ENCODE measurements at places on chromosomes 12 and 14.

DNA sequence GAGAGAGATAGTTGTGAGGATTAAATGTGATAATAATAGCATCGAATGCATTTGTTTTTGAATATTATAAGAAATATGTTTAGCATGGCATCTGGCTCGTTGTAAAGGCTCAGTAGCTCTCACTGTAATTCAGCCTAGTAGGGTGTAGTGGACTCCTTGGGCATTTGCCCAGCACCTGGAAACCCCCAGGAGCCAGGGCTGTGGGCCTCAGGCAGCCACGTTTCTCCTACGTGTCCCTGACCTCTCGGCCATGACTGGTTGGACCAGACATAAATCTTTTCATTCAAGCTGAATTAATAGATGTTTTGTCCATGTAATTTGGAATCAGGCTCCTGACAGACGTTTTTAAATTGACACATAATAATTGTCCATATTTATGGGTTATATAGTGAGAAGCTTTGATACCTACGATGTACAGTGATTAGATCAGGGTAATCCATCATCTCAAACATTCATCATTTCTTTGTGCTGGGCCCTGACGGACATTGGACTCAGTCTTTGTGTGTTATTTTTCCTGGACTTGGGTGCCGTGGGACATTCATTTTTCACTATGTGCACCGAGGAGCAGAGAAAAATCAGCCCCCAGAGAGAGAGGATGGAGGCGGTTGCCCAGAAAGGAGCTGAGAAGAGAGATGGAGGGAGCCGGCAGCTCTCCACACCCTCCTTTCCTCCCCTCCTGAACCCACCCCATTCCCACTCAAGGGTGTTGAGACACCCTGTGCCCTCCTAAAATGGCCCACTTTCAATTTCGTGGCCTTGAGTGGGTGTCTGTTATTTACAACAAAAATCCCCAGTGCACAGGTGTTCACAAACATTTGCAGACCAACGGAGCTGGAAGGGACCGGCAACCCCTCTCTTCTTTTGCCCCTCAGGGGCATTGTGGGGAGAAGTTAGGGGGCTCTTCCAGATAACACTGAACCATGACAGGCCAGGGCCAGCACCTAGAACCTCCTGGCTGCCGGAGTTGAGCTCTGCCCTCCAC, 296.4 kb downstream of the DPF3 start:
- DNase-seq, result no peak

DNA sequence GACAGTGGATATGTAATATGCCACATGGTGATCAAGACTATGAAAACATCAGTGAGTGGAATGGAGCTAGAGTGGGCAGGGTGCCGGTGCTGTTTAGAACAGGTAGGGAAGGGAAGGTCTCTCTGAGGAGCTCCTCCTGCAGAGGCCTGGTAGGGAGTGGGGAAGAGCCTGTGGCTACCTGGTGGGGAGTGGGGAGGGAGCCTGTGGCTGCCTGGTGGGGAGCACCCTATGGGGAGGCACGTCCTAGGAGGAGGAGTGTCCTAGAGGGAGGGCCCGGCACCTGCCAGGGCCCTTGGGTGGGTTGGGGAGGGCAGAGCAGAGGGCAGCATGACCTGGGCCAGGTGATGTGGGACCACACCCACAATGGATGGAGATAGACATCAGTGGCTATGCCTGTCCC, 122.6 kb downstream of the ADGRD1 start:
- DNase-seq, result no peak

- peak; percentile 96 for DNase-seq
Observed at GRCh38 chr12:15700595-15700994, 88.6 kb downstream of the EPS8 start.

DNA sequence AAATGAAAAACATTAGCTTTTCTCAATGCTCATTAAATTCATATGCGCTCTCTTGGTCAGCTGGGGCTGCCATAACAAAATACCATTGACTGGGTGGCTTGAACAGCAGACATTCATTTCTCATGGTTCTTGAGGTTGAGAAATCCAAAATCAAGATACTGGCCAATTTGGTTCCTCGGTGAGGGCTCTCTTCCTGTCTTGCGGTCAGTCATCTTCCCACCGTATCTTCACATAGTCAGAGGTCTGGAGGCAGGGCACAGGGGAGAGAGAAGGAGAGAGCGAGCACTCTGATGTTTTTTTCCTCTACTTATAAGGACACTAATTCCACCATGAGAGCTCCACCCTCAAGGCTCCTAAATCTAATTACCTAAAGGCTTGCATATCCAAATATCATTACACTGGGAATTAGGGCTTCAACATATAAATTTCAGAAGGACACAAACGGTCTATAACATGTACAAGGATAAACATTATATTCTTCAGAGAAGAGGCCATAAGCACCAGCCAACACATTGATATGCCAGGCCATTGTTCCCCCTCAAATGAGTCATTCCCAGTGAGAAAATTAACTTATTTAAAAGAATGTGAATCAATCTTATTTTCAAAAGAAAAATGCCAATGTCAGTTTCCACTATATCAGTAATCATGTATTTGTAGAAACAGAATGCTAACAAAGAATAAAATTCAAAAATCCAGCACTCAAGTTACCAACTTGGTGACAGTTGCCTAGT, 152.2 kb downstream of the BTG1 start:
- DNase-seq, result no peak

DNA sequence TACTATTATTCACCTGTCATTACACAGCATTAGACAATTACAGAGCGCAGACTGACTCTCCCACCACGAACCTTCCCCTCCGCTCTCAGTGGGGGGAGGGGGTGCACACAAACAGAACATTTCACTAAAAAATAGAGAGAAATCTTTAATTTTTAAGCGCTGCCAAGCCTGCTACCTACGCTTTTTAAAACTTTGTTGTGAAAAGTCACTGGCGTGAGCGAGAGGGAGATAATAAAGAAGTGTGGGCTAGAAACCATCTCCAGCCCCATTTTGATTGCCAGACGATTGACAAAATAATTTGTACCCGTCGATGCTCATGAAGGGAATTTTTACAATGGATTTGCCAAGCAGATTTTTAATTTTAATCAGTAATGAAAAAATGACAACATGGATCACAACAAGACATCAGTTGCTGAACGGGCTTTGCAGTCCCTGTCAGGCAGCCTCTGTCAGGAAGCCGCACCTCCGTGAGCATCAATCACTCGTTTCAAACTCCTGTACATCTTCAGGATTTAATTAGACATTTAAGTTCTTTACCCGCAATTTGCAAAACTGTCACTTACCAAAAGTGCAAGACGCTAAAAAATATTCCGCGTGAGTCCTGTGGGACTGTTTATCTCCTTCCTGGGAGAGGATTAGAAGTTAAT, 209.1 kb downstream of the BCL11B start:
- no peak for DNase-seq

DNA sequence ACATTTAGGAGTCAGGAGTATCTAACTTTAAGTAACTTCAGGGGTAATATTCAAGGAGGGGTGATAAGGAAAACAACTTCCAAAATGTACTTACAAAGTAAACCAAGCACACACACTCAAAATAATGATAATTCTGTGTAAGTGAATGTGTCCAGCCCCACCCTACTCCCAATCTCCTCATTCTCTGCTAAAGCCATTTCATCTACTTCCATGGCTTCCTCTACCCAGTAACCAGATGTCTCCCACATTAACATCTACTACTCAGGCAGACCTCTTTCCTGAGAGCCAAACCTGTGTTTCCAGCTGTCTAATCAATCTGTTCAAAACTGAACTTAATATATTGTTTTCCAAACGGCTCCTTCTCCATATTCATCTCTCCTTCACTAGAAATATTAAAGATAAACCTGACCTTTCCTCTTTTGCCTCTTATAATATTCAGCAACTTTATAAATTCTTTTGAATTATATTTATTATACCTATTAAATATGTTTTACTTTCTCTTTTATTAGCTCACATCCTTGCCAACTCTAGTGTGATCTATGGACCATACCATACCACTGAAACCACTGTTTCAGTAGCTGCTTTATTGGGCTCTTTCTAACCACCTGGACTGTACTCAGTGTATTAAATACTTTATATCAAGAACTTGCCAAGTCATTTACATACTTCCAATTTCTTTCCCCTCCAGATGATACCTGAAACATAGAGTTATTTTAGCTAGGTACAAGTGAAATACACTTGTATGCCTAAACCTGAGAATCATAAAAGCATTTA, 170.7 kb downstream of the PPFIA2 start:
- no peak for DNase-seq

GRCh38 chr12:113422886-113423669, 898 bp downstream of the SDSL start:
- DNase-seq, result no peak

GRCh38 chr12:30613119-30613830, 82.4 kb downstream of the IPO8 start:
- peak; percentile 30 for DNase-seq

GRCh38 chr12:66210840-66211239, 21.8 kb downstream of the IRAK3 start:
- DNase-seq, result no peak

DNA sequence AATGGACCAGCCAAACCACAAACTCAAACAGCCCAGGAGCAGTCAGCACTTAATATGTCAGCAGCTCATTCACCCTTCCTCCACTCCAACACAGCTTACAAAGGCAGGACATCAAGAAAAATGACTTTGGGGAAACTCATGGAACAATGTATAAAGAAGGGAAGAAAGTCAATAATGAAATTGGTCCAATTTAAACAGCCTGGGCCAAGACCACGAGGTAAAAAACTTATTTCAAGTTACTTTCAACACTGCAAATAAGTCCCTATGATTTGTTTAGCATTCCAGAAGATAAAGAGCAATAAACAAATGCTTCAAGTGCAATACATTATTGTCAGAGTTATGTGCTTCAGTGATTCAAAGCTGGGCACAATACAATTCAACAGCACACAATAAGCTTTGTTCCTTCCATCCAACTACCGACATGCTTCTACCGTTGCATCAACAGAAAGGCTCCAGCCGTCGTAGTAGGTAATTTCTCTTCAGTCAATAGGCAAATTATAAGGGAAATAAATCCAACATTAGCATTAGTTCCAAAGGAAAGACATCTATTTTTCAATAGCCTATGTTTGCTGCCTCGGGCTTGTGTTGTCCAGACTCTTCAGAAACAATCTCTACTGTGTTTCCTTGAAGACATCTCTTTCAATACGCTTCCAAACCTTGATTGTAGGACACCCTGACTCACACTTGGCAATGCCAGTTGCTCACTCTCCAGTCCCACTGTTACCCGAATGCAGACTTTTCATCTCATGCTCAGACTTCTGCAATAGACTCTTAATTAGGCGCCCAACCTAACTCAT, 225.7 kb downstream of the NUAK1 start:
- peak; percentile 40 for DNase-seq

- DNase-seq, result no peak
Observed at GRCh38 chr12:106046301-106046846, 92.4 kb downstream of the NUAK1 start.

GRCh38 chr12:127083008-127083949, 1183.7 kb upstream of the TMEM132C start:
- DNase-seq, result peak; percentile 88

DNA sequence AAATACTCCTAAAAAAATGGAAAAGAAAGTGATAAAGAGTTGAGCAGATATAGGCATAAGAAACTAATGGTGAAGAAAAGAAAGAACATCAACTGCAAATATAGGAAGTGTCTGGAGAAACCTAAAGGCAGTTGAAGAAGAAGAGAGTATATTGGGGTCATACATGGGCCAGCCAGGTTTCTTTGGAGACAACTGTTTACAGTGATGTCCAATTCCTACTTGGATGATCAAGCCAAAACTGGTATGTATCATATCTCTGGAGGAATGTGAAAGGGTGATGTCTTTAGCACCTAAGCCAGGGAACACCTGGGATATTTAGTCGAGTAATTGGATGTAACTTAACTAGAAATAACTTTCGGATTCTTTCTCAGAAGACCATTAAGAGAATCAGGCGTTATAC, 129.3 kb upstream of the FLRT2 start:
- no peak for DNase-seq

GRCh38 chr12:25557830-25558436, 4.8 kb upstream of the LMNTD1 start:
- DNase-seq, result peak; percentile 51

DNA sequence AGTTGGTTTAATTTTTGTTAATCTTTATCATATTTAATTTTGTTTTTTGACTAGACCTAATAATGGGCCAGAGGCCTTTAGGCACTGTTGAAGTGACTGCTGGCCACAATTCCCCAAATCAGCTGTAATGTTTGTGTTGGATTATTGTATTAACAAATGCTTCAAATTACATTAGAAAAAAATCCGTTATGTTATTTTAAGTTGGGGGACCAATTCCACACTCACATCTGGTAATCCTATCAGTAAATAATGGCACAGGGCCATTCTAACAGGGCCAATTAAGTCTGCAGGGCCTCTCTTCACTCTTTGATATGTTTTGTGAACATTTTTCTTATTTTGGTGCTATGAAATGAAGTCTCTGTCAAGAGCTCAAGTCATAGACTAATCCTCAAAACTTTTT, 39.6 kb downstream of the CHST11 start:
- DNase-seq, result no peak

- no peak for DNase-seq
Observed at GRCh38 chr14:34336501-34336900, 125.5 kb downstream of the SPTSSA start.

DNA sequence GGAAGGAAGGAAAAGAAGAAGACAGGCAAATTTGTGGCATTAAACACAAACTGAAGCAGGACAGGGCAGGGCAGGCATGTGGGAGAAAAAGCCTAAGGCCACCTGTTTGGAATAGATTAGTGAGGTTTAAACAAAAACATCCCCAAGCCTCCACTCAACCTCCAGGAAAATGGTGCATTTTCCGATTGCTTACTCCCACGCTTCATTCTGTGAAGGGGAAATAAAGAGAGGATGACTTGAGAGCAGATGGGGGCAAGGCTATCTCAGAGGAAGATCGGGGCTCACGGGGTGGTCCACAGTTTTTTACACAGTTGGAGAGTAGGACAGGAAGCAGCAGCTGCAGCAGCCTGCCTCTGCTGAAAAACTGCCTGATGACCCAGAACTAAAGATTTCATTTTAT, 250.9 kb downstream of the DUSP6 start:
- DNase-seq, result no peak

DNA sequence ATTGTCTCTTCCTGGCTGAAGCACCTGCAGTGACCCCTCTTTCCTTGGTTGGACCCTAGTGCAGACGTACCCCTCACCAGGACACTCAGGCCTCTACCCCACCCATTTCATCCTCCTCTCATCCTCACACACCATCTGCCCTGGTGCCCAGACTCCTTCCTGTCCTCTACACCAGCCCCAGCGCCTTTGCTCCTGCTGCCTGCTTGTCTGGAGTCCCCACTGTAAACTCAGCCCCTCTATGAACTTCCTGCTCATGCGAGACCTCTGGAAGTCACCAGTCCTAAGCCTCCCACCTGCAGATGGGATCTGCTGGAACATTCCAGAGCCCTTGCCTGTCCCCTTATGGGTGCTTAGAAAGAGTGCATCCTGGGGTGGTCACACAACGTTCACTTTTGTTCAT, 242.5 kb downstream of the ADGRD1 start:
- no peak for DNase-seq

- no peak for DNase-seq
Observed at GRCh38 chr14:30573966-30574365, 15.0 kb downstream of the G2E3 start.

- no peak for DNase-seq
Observed at GRCh38 chr14:106276326-106277267, 750.2 kb downstream of the TMEM121 start.

Data from astrocyte of the spinal cord (primary cell).